B cell (primary cell): ENCODE measurements at places on chromosomes 6 and 20. TPM values are rescaled to one million over a fixed set of nuclear protein-coding genes. Genes with fewer than 3 reads are reported as not detected.

Gene IL17F
- total RNA-seq = not detected in 2 replicates

Gene EYA2
- 1.1 and 1.8 TPM in 2 replicates for total RNA-seq

Gene PKIB
- 1.2 TPM in 1 of 2 replicates, not detected in the other for total RNA-seq

Gene HLA-DQB1
- 267 and 287 TPM in 2 replicates for total RNA-seq

Gene PDRG1
- total RNA-seq = 10.9 and 12.7 TPM in 2 replicates

Gene BPIFA1
- not detected in 2 replicates for total RNA-seq

Gene RNF39
- total RNA-seq = not detected in 2 replicates

Gene MYLIP
- 37.3 and 40.6 TPM in 2 replicates for total RNA-seq

Gene GCNT2
- 32.1 and 38.1 TPM in 2 replicates for total RNA-seq

Gene TRIM10
- total RNA-seq = not detected in 2 replicates
